ENCODE measurements at places on chromosomes 11 and 22.

GRCh38 chr22:20459862-20460261 lies 22.2 kb upstream of the SCARF2 start:
- no peak for DNase-seq

- DNase-seq, result no peak
Observed at GRCh38 chr22:21845558-21846453, 21.6 kb downstream of the MAPK1 start.

- DNase-seq, result no peak
Observed at GRCh38 chr11:107457205-107457557, 444 bp downstream of the CWF19L2 start.

DNA sequence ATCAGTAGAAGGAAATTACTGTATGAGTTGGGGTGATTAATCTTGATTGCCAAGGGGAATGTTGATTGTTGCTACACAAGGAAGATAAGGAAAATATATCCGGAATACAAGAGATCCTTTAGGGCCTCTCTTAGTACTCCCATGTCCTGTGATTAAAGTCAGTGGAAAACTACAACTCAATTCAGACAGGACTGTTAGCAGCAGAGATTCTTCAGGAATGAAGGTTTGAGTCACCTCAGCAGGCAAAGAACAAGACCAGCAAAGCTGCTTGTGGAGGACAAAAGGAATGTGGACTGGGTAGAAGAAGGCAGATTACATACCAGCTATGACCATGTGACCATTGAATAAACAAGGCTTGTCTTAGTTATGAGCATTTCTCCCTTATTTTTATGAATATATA lies 478.2 kb downstream of the BUD13 start:
- DNase-seq, result no peak

DNA sequence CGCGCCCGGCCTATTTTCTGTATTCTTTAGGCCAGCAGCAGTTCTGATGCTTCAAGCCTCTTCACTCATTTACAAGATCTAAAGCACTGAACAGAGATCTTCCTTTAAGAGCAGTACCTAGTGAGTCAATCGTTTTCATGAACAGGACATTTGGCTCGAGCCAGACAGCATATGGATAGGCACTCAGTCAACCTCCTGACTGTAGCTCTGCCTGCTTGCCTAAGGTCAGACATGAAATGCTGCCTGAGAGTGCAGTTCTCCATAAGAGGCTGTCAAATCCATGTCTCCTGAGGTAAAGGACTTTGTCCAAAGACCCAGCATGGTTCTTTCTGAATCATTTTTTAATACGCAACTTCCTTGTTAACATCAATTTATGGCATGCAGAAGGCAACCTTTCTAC lies 941.2 kb downstream of the DLG2 start:
- no peak for DNase-seq

Data from activated naive CD8-positive, alpha-beta T cell treated with anti-CD3 and anti-CD28 coated beads for 36 hours (primary cell).